ENCODE measurements at places on chromosomes 3 and 15.

- DNase-seq, result no peak
These were observed 317.8 kb upstream of the AGTR1 start for GRCh38 chr3:148379763-148380382.

DNA sequence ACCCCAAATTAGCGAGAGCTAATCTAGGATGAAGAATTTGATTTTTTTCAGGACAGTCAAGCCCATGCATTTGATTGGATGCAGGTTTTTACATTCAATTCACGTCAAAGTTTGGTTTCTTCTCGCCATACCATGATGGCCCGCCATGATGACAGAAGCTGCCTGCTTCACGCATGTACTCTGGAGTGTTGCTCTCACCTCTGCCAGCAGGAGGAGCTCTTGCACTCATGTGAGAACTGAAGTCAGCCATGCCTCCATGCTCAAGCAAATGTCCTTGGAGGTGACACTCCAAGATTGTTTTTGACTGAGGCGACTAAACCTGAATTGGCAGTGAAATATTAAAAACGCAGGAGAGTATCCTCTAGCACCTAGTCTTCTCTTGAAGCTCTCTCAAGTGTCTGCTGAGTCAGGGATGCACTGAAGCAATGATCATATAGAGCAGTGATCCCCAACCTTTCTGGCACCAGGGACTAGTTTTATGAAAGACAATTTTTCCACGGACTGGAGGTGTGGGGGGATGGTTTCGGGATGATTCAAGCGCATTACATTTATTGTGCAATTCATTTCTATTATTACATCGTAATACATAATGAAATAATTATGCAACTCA lies 120.9 kb downstream of the SAMMSON start:
- DNase-seq, result no peak

DNA sequence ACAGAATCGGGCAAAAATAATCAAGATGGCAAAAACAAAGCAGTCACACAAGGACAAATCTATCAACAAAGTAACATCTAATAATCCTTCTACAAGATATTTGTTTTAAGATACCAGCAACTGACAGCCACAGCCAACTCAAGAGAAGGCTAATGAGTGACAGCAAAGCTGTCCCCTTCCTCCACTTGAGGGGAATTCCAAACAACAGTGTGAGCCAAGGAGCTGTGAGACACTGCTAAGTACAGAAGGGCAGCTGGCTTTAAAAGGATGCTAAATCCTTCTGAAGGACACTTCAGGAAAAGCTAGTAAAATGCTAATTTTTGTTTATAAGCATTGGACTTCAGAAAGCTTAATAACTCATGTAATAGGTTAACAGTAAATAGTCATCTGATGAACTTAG lies 120.3 kb upstream of the GOLGA8J start:
- no peak for DNase-seq

- no peak for DNase-seq
These were observed 96.5 kb downstream of the CCNL1 start for GRCh38 chr3:157063469-157063868.

- DNase-seq, result no peak
These were observed 27.5 kb upstream of the THRB start for GRCh38 chr3:24522146-24522579.

DNA sequence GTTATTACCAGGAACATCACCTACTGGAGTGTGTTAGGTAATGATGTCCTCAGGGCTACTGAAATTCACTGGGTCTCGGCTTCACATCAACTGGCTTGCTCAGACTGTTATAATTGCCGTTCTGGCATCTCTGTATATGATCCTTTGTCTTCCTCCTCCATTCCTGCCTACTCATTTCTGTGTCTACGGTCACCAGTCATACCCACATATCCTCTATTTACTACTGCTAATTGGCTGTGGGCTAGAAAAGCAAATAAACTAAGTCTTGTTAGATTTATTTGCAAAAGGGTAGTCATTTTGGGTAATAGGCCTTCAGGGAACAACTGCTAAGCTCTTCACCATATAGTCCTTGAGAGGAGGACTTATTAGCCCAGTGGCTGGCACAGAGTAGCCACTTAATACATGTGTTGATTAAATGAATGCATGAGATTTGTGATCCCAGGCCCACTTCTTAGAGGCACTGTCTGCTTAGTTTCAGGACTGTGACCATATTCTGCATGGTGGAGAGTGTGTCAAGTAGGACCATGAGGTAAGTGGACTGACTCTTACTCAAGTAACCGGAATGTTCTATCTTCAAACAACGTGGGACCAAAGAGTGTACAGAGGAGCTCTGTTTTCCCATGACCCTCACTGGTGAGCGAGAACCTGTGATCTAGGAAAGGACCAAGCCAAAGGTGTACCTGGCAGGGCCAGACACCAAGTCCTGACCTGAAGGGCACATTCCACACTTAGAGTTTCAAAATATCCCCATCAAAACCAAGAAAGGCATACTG lies 13.2 kb downstream of the ZDHHC3 start:
- DNase-seq, result no peak

DNA sequence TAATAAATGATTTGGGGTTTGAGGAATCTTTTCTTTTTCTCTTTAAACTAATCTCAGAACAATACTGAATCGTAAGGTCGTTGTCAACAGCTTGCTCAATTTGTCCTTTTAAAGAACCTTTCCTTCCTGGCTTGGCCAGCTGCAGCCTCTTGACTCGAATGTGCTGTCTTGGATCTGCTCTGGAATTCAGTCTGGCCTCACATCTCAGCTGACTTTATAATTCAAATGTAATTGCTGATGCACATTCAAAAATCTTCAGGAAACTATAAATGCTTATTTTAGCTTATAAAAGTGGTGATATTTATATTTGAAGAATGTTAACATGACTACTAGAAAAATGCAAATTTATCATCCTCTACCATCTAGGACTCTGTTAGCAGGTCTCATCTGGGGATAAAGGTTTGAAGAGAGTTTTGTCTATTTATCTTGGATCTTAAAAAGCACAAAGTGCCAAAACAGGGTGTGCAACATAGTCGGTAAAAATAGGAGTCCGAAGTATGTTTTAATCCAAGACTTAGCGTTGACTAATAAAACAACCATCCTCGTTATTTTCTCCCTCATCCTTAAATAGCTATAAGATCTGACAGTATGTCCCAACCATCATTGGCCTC lies 1035.2 kb downstream of the MCTP2 start:
- no peak for DNase-seq

DNA sequence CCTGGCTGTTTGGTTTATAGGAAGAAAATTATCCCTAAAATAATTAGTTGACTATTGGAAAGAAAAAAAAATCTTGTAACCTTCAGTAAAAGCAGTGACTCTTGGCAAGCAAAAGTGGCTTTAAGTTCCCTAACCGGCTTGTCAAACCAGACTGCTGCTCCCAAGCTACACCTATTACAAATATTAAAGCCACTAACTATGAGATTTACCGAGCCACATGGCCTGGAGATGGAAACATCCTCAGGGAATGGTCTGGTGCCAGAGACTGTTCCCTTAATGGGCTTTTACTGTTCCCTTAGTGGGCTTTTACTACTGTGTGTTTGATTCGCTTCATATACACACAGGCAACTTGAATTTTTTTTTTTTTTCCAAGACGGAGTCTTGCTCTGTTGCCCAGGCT lies 35.9 kb upstream of the ZNF774 start:
- no peak for DNase-seq

GRCh38 chr3:118817748-118818165 lies 216.9 kb downstream of the IGSF11 start:
- no peak for DNase-seq

GRCh38 chr3:38543586-38543985 lies 47.4 kb downstream of the EXOG start:
- DNase-seq, result no peak

DNA sequence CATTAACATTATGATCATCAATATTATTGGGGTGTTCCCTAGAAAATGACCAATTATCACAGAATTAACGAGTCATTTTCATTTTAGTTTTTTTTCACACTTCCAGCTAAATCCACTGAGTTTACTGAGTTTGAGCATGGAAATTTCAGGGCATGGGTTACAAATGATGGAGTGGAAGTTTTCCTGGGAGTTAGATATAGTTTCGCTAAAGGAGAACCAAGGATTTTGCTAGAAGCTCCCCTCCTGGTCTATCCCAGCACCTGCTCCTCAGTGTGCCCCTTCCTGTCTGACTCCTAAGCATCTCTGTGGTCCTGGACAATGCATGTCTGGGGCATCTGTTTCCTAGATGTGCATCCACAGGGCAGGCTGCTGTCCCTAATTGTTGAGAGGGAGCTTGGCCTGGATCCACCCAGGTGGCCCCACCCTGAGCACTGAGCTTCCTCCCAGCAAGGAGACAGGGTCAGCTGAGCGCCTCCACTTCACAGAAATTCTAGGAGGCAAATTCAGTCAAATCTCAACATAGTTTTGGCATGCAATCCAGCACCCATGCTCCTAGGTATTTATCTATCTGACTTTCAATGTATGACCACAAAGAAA lies 102.3 kb upstream of the GOLGA6L6 start:
- DNase-seq, result no peak

- DNase-seq, result no peak
These were observed 123.0 kb downstream of the VGLL3 start for GRCh38 chr3:86867982-86868381.

- no peak for DNase-seq
These were observed 24.0 kb upstream of the AADAC start for GRCh38 chr3:151789853-151790463.

DNA sequence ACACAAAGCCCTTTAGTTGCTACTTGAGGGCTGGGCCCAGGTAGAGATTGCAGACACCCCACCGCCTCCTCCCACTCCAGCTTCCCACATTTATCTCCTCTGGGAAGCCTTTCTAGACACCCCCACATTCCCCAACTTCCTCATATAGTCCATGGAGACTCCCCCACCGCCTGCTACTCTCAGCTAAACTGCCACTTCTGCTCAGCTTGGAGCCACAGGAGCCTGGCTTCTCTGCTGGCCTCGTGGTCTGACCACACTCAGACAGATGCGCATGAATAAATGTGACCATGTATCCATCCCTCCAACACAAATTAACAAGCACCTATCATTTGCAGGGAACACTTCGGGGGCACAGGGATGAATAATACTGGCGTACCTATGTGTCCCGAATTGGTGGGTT lies 10.5 kb upstream of the ACSBG1 start:
- DNase-seq, result no peak

GRCh38 chr3:13693441-13693840 lies 144.5 kb downstream of the FBLN2 start:
- DNase-seq, result no peak

- DNase-seq, result no peak
These were observed 193.3 kb downstream of the ISL2 start for GRCh38 chr15:76529911-76530310.

DNA sequence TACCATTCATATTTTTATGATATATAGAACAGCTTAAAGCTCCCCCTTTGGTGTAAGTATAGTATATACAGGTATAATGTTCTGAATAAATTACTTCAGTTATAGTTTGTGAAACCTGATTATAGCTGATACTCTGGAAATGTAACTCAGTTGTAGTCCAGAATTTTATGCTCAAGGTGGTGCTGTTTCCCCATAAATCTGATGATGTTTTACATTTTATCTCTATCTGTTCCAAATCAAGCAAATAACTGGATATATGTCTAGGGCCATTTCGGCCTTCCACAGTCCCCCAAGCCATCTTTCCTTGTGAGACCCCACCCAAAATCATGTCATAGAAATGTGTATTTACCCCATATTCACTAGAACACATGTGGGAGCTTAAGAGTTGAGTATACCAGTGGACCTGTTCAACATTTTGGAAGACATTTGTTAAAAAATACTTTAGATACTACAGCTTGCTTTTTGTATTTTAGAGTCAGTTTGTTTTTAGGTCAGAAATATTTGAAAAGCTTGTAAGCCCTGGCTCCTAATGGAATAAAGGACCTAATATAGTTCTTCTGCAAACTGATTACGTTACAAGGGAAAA lies 107.1 kb downstream of the ATG7 start:
- no peak for DNase-seq

GRCh38 chr3:185210621-185211142 lies 43.2 kb downstream of the EHHADH start:
- no peak for DNase-seq

GRCh38 chr15:94259121-94259751 lies 27.9 kb downstream of the MCTP2 start:
- DNase-seq, result no peak

DNA sequence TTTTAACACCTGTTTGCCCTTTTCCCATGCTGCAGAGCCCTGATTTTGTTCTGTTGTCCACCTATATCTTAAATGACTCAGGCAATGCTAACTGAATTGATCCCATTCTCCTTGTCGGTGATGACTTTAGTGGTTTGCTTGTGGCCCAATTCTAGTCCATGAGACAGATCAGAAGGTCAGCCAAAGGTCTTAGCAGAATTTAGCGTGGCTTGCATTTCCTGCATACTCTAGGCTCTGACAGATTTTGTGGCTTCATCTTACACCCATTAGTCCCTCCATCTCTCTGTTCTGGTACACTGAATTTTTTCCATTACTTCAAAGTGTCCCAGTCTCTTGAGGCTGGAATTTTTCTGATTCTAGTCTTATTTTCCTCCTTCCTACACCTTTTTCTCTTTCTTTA lies 161.9 kb downstream of the STAC start:
- no peak for DNase-seq

DNA sequence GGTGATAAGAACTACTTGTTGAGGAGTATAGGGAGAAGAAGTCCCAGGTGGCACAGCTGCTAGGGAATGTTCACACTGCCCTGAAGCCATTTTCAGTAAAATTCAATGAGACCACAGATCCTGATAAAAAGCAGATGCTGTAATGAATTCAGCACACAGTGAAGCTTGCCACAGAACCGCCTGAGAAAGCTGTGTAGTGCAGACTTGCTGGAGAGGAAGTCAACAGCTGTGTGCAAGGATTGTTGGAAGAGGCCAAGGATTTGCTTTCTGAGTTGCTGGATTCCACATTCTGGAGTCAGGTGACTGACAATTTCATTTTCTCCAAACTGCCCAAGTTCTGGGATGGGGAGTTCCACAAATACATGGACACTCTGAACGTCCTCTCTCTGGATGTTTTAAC lies 70.9 kb downstream of the ANP32A start:
- no peak for DNase-seq

GRCh38 chr3:21621181-21621651 lies 129.8 kb downstream of the ZNF385D start:
- no peak for DNase-seq

DNA sequence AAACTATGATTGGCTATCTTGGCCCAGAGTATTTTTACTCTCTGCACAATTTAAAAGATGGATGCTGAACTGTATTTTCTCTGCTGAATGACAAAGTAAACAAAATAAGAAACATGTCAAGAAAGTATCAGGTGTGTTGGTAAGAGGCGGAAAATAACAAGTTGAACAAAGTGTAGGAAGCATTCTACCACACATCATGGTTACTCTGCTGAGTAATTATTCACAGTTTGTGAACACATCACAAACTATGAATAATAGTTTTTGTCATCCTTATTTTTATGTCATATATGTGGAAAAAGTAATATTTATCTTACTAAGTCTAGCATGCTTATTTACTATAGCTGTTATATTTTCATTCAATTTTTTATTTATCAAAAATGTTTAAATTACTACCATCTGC lies 229.2 kb downstream of the MBNL1 start:
- no peak for DNase-seq

- no peak for DNase-seq
These were observed 14.1 kb downstream of the TMEM207 start for GRCh38 chr3:190435618-190436017.

- peak; percentile 50 for DNase-seq
These were observed at the start of gene ZMYND10 for GRCh38 chr3:50345586-50346234. Gene ZMYND10 (minus strand): TSS chr3:50345732. CDS start chr3:50345579, 153 bp downstream.

- DNase-seq, result no peak
These were observed 245.7 kb downstream of the FGF12 start for GRCh38 chr3:192481638-192482037.

GRCh38 chr15:69045802-69046201 lies 31.3 kb downstream of the NOX5 start:
- DNase-seq, result no peak

- DNase-seq, result no peak
These were observed 9.2 kb upstream of the DENND4A start for GRCh38 chr15:65801229-65801805.
